ENCODE measurements at places on chromosomes 11 and 22.

- DNase-seq, result no peak
Measured at GRCh38 chr11:2293984-2294925, 7.5 kb downstream of the C11orf21 start.

- no peak for DNase-seq
Measured at GRCh38 chr11:102983486-102983885, 28.0 kb upstream of the MMP13 start.

DNA sequence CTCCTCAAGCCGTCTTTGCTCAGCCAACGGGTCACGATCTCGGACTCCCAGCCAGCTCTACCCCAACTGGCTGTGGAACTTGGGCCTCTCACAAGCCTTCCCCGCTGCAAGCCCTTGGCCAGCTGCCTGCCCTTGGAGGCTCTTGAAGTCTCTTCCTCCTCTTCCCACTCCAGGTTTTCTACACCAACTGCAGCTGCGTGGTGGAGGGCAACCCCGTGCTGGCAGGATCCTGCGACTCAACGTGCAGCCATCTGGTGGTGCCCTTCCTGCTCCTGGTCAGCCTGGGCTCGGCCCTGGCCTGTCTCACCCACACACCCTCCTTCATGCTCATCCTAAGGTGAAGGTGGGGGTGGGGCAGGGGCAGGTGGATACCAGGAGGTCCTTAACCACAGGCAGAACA, 40.5 kb upstream of the TPBGL start:
- no peak for DNase-seq

DNA sequence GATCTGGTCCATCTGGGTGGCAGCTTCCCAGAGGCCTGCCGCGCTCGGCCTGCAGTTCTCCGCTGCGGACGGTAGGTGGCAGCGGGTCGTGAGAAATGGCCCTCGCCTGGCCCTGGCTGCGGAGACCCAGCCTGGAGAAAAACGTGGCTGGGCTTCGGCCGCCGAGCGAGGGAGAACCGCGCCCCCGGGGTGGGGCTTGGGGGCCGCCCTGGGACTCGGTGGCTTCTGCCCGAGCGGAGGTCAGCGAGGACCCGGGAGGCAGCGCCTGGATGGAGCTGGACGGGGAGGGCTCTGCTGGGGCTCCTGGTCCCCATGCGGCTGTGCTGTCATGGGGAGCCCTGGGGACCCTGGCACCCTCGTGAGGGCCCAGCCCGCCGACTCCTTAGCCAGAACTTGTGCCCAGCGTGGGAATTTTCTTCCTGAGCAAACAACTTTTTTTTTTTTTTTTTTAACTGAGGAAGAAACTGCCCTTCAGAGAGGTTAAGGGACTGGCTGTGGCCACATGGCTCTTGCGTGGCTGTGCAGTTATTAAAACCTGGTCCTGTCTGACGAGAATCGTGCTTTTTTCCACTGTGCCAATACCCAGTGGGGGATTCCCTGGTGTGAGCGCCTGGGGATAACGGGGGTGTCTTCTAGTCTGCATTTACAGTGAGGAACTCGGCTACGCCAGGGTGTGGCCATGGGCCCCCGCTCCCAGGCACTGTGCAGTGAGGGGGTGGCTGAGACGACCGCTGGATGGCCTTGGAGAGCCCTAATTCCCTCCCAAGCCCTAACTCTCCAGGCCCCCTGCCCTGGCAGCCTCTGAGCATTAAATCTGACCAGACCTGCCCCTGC, 535.6 kb downstream of the INSC start:
- DNase-seq, result peak; percentile 26

GRCh38 chr22:22721681-22722354, 77.4 kb downstream of the GGTLC2 start:
- peak; percentile 14 for DNase-seq

- DNase-seq, result no peak
Measured at GRCh38 chr11:122864386-122865115, 18.0 kb upstream of the JHY start.

DNA sequence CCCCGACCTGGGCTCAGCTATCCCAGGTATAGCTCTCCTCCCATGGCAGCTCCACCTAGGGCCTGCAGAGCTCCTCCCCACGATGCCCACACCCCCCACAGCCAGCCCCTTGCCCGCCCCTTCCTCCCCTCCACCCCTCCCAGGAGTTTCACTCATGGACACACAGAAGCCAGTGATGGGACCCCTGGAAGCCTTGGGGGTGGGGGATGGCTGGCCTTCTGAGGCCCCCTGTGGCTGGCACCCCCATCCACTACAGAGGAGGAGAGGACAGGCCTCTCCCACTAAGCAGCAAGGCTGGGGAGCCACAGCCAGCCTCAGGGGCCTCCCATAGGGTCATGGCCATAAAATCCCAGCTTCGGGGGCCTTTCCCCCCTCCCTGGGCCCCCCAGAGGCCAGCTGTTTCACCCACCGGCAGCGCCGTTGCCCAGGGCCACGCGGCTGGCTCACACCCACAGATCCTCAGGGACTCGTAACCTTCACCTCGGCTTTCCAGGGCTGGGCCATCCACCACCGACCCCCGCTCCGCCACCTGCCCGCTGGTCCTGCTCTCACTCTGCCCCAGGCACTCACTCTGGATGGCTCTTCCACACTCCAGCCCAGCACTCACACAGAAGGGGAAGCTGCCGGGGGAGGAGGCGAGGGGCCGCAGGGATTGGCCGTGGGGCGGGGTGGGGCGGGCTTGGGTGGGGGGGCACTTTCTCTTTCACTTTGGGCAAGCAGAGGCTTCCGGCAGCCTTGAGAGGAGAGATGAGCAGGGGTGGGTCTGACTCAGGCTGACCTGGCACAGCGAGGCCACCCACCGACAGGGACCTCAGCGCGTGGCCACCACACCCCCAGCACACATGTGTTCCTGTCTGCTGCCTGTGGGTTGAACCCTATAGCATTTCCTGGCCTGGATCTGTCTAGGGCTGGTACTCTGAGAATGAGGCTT, 2.2 kb downstream of the SLC25A22 start:
- DNase-seq, result no peak

DNA sequence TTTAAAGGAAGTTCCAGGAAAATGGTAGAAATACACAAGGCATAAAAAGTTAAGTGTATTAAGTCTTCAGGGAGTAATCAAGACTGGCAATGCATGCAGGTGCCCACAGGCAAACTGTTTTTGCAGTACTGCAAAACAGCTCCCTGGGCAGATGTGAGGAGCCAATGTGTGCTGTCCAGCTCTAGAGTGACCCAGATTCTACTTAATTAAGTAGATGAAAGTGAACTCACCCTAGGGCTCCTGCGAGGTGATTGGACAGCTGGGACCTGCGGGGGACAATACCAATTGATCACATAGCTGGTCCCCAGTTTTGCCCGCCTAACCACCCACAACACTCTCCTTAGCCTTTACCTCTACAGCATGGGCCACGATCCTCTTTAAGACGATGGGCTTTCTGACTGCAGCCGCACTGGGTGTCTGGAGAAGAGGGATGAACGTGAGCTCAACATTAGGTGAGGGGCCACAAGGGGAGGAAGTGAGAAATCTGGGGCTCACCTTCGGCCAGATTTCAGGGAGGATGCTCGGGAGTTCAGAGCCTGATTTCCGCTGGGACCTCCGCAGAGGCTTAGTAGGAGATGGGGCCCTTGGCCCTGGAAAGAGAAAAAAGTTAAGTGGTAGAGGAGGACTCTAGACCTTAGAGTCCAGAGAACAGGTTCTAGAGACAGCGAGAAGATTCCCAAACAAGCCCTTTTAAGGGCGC, 556 bp downstream of the CDCA5 start:
- DNase-seq, result no peak

- no peak for DNase-seq
Measured at GRCh38 chr11:84924154-84924692, 702.9 kb downstream of the DLG2 start.

DNA sequence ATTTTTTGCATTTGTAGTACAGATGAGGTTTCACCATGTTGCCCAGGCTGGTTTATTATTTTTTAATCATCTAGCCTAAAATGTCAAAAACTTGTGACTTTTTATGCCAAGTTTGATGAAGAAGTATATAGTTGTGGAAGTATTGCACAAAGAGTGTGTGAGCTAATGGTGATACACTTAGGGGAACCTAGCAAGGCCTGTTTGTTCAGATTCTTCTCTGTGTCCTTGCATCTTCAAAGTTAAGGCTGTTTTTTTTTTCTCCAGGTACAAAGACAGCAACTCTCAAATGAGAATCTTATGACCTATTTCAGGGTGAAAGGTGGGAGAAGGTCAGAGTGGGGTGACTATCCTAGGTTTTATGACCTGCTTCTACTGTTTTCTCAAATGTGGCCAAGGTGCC, 7.3 kb downstream of the SLCO2B1 start:
- DNase-seq, result no peak

DNA sequence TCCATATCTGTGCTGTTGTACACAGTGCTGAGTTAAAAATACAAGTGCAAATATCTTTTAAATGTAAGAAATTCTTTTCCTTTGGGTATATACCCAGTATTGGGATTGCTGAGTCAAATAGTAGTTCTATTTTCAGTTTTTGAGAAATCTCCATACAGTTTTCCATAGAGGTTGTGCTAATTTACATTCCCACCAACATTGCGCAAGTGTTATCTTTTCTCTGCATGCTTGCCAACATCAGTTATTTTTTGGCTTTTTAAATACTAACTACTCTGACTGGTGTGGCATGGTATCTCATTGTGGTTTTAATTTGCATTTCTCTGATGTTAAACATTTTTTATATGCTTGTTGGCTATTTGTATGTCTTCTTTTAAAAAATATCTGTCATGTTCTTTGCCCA, 6.5 kb downstream of the OR52E8 start:
- DNase-seq, result no peak

- DNase-seq, result no peak
Measured at GRCh38 chr11:76388408-76388807, 7.3 kb downstream of the GVQW3 start.

- DNase-seq, result no peak
Measured at GRCh38 chr22:20957683-20958431, 9.2 kb upstream of the AIFM3 start.

DNA sequence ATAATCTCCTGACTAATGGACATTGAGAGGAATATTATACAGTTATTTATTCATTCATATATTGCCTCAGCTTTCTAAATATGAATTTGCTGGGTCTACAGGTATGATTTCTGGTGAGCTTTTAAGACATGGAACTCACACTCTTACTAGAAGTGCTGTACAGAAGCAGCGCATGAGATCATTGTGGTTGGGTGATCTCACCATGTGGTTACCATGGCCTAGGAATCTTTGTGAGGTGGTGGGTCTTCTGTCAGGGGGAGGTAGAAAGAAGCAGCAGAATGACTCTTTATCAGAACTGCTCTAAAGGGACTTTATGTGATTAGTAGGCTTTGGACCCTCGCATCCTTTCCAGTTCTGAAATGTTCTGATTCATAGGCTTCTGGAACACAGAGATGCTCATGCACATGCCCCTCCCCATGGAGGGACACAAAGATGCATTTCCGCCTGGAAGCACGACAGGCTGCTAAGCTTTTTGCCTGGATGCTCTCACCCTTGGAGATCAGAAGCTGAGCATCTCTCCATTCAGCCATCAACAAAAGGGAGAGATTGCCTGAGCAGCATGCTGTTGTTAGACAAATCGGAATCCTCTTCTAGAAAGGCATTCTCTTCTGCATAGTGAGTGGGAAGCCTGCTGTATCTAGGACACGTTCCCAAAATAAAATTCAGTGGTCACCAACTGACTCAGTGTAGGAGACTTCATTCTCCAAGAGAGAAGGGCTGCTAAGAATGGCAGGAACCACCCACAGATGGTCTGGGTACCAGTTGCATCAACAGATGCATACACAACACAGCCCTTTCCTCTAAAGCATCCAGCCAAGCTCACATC, 51.3 kb downstream of the KIRREL3 start:
- DNase-seq, result no peak
